ENCODE measurements at places on chromosomes 5 and 9. TPM values are rescaled to one million over a fixed set of nuclear protein-coding genes. Genes with fewer than 3 reads are reported as not detected.

DNA sequence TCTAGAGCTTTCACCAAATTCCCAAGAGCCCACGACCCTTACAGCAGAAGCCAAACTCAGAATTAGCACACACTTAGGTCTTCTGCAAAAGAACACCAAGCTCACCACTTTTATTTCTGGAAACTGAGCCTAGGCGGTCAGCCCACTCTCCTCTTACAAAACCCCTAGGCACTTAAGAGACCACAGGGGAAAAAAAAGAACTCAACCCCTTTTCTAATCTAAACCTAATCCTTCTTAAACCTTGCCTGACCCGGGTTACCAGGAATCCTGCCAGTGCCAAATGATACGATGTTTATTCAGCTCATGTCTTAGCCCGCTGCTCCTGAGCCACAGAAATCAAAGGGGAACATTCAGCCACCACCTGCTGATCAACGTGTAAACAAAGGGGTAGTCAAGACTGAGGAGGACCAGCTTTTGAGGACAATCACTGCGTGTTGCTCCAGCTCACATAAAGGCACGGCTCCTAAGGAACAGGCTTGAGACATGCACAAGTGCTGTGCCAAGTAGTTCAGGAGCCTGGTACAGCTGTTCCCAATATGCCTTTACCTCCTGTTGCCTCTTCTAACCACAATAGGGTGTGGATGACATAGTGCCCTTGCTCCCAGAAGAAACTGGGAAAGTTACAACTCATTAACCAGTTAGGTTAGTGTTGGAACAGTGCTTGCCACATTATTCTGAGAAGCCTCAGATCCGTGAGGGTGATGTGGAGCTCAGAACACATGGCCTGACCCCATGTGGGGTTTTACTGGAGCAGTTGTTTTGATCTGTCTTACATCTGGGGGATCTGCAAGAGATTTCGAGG is 49.3 kb downstream of the ZFAND5 start:
- DNase-seq: no peak
- H3K4me1 ChIP-seq: peaks cover 14% of the 10 kb centered on the region
- no peaks in the 10 kb centered on the region for H3K36me3 ChIP-seq
- peak overlapping the region; percentile 3 for H3K27ac ChIP-seq

- peaks cover 52% of the 10 kb centered on the region for H3K36me3 ChIP-seq
- no peaks in the 10 kb centered on the region for H3K27me3 ChIP-seq
- no peaks in the 10 kb centered on the region for H3K4me1 ChIP-seq
- DNase-seq: no peak
Observed at GRCh38 chr5:119158144-119158543, 87.3 kb downstream of the DMXL1 start.

The EGFL7 gene
- total RNA-seq: 16.3 TPM

GRCh38 chr9:82308836-82309235 is 320.3 kb downstream of the SPATA31D1 start:
- no peaks in the 10 kb centered on the region for H3K27me3 ChIP-seq
- DNase-seq: no peak
- H3K4me1 ChIP-seq: no peaks in the 10 kb centered on the region
- no peak overlapping the region for H3K27ac ChIP-seq
- no peaks in the 10 kb centered on the region for H3K36me3 ChIP-seq

DNA sequence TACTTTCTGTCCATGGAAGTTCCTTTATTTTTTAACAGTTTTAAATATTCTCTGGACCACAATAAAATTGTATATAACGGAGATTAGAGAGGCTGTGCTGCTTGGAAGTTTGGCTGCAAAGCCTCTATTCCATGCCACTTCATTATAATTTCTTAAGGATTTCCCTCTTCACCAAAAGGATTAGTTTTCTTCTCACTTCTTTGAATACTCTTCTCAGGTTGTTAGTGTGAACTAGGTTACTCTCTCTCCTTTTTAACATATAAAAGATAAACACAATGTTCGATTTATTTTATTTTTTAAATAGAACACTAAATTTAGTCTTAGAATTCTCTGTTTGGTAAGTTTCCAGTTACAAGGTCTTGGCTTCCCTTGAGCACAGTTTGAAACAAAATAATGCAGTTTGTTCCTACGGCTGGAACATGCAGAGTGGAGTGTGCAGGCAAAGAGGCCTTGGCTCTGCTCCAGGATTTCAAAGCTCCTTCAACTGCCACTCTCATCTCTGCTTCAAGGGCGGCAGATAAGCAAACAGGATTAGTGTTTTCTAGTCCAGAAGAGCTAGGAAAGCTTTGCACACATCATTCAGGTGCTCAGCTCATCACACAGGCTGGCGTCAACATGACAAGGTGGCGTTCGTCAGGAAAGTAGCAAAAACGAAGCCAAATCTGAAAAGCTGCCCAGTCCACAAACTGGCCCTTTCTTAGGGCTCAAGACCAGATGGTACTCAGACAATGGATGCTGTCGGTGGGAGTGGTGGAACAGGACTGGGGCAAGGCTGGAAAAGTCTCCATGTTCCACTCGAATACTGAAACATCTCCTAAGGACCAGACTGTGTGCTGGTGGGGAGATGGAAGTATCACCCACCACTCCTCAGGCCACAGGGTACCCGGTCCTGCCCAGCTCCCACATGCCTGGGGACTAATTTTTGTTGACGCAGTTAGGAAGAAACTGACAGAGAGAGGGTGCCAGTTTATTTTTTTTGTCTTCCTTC is 286.6 kb downstream of the CRB2 start:
- H3K4me3 ChIP-seq: no peak overlapping the region
- DNase-seq: no peak
- no peak overlapping the region for H3K27ac ChIP-seq
- H3K36me3 ChIP-seq: peaks cover 14% of the 10 kb centered on the region
- peaks cover 57% of the 10 kb centered on the region for H3K27me3 ChIP-seq

DNA sequence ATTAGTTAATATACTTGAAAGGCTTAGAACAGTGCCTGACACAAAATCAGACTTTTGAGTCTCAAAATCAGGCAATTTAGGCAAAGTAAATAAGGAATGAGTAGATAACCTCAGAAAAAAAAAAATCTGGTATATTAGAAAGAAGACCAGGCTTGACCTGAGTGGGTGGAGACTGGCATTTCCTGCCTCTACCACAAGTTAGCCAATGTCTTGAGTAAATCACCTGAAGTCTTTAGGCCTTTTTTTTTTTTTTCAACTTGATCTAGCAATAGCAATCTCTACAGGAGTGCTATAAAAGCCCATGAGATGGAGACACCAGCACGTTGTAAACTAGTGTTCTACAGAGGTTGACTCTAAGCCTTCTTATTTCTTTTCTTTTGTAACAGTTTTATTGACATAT is 104.2 kb upstream of the RASEF start:
- H3K36me3 ChIP-seq: peaks cover 4% of the 10 kb centered on the region
- no peak overlapping the region for H3K27ac ChIP-seq
- no peak for DNase-seq
- H3K4me1 ChIP-seq: peaks cover 12% of the 10 kb centered on the region
- no peaks in the 10 kb centered on the region for H3K27me3 ChIP-seq

- peaks cover 10% of the 10 kb centered on the region for H3K4me1 ChIP-seq
- no peak for DNase-seq
- no peak overlapping the region for H3K4me3 ChIP-seq
- no peaks in the 10 kb centered on the region for H3K36me3 ChIP-seq
Observed at GRCh38 chr9:125896404-125896803, 149.2 kb downstream of the PBX3 start.

DNA sequence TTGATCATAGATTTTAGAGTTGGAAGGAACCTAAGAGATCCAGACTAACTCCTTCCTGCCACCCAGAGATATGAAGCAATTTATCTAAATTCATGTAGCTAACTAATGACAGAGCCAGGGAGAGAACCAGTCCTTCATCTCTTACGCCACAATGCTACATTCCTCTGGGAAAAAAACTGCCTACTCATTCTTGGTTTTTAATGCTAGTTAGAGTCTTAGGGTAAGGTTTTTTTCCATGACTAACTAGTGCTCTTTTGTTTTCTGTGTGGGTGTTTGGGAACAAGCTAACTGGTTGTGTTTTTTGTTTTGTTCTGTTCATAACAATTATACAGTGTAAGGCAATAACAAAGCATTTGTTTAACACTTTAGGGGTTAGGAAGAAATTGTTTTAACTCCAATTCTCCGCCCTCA is 52.4 kb downstream of the SLC44A1 start:
- H3K36me3 ChIP-seq: peaks cover 15% of the 10 kb centered on the region
- peaks cover 23% of the 10 kb centered on the region for H3K4me1 ChIP-seq
- no peak for DNase-seq
- peak overlapping the region; percentile 82 for H3K27ac ChIP-seq

- no peak overlapping the region for H3K4me3 ChIP-seq
- H3K36me3 ChIP-seq: no peaks in the 10 kb centered on the region
- DNase-seq: no peak
- H3K4me1 ChIP-seq: peaks cover 18% of the 10 kb centered on the region
- no peaks in the 10 kb centered on the region for H3K27me3 ChIP-seq
Observed at GRCh38 chr5:108196276-108196675, 185.6 kb downstream of the FBXL17 start.

DNA sequence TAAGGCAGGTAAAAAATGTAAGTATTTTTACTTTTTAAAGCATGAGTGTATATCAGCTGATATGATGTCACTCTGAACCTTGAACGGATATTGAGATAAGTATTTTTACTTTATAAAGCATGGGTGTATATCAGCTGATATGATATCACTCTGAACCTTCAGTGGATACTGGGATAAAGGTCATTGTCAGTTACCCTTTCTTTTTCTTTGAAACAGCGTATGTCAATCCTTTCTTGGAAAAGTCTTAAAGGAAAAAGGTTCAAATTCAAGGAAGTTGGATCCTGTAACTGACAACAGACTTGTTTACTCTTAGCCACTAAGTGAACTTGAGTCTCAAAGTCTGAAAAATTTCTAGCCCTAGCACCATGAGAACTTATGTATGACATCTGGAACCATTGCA is 61.7 kb upstream of the IFNK start:
- peaks cover 7% of the 10 kb centered on the region for H3K36me3 ChIP-seq
- H3K27me3 ChIP-seq: no peaks in the 10 kb centered on the region
- peaks cover 19% of the 10 kb centered on the region for H3K4me1 ChIP-seq
- peak overlapping the region; percentile 15 for H3K27ac ChIP-seq
- H3K4me3 ChIP-seq: no peak overlapping the region

The NHP2 gene
- total RNA-seq: 114 TPM

The ZBTB34 gene
- 21.5 TPM for total RNA-seq

- H3K27ac ChIP-seq: no peak overlapping the region
- H3K4me3 ChIP-seq: no peak overlapping the region
- H3K4me1 ChIP-seq: no peaks in the 10 kb centered on the region
- DNase-seq: no peak
- H3K27me3 ChIP-seq: no peaks in the 10 kb centered on the region
Observed at GRCh38 chr9:19085295-19085694, 17.4 kb downstream of the HAUS6 start.

GRCh38 chr9:92724528-92725265 is 39.9 kb downstream of the BICD2 start:
- H3K36me3 ChIP-seq: peaks cover 6% of the 10 kb centered on the region
- H3K27ac ChIP-seq: no peak overlapping the region
- DNase-seq: no peak
- peaks cover 1% of the 10 kb centered on the region for H3K4me1 ChIP-seq
- no peak overlapping the region for H3K4me3 ChIP-seq

The PRPF4 gene
- 33.6 TPM for total RNA-seq

DNA sequence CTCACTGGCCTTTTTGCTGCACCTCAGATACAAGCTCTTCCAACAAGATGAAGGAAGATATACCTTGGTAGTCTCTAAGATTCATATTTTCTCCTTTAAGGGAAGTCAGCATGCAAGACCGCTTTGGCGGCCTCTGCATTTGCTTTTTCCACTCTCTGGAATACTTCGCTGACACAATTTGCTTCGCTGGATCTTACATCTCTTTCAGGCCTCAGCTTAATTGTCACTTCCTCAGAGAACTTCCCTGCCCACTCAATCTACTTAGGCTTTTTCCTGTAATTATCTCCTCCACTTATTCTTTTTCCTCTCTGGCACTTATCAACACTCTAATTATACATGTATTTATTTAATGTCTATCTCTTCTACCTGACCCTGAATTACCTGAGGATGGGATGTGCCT is 1131.1 kb upstream of the WWC1 start:
- peaks cover 6% of the 10 kb centered on the region for H3K27me3 ChIP-seq
- no peaks in the 10 kb centered on the region for H3K36me3 ChIP-seq
- no peak overlapping the region for H3K27ac ChIP-seq
- H3K4me3 ChIP-seq: no peak overlapping the region
- DNase-seq: no peak

DNA sequence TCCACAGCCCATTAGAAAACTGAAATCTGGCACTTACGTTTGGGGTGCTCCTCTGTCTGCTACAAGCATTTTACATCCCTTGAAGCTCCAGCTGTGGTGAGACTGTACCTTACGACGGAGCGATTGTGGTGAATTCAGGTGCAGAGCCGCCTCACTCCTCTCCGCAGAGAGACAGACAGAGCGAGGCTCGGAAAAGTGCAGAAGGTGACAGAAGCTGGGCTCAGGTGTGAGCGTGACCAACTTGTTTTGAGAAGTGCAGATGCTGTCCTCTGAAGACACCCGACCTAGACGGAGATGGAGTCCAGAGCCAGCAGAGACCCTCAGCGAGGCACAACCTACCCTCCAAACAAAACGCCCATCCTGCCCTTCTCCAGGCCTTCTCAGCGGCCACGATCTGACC is 196.5 kb downstream of the MED10 start:
- peaks cover 30% of the 10 kb centered on the region for H3K27me3 ChIP-seq
- DNase-seq: no peak
- no peak overlapping the region for H3K4me3 ChIP-seq
- peak overlapping the region; percentile 35 for H3K27ac ChIP-seq

Measured in progenitor cell of endocrine pancreas (in vitro differentiated cells).